ENCODE measurements at places on chromosomes 5 and 9.

DNA sequence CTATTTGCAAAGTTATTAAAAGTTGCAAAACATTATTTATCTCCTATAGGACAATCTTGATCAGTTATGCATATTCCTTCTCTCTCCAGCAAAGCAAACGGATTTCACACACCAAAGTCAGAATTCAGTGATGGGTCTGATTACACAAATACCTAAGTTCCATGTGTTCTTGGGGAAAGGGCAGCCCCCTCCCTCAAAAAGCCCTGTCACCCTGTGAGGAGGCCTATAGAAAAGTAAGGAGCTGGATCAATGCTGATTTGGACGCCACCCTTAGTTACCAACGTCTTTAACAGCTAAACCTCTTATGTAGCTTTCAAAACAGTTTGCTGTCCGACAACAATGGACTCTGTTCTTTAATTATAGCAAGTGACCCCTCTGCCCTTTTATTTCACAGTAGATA lies 6.4 kb downstream of the ZNF608 start:
- DNase-seq = no peak

DNA sequence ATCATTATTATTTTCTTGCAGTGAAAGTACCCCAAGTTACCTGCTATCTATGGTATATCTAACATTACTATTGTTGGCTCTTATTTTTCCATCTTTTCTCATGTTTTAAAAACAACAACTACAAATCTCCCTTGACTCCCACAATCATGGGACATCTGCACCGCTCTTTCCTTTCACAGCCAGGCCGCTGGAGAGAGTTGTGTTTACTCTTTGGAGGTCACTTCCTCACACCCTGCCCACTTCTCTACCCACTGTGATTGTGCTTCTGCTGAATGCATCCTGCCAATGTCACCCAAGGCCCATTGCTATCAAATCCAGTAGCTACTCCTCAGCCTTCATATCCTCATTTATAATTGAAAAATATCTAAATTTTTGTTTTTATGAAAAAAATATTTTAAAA lies 29.7 kb downstream of the SLC28A3 start:
- no peak for DNase-seq

DNA sequence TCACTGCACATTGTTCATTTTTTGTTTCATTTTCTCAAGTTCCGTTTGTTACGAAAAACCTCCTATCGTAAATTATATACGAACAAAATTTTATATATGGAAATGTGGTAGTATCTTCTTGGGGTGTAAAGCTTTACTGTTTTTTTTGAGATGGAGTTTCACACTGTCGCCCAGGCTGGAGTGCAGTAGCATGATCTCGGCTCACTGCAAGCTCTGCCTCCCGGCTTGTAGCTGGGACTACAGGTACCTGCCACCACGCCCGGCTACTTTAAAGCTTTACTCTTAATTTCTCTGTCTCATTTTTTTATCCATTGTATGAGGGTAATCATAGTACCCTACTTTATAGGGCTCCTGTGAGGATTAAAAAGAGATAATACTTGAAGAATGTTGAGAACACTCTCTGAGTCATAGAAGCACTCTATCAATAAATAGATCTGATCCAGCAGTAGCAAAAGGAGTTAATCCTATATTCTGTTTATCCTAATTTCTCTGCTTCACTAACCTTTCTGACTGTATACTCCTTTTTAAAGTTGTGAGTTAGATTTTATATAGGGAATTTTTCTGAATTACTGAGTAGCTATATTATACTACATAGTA lies 5.6 kb upstream of the LRRC70 start:
- no peak for DNase-seq

DNA sequence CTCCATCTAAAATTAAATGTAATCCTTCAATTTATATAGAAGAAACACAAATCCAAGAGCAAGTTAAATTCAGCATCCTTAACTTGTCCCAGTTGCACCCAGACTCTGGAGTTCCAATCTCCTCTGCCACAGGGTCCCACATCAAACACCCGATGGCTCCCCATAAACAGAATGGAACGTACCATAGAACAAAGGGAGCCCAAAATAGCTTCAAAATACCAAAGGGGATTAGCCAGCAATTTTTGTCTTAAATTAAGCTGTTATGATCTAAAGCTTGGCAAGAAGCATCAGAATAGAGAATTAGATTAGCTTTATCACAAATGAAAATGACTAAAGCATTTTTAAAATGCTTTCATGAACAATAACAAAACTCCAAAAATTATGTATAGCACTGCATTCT lies 112.8 kb downstream of the FANCC start:
- DNase-seq = no peak

- DNase-seq = no peak
Measured at GRCh38 chr9:93183131-93183662, 742 bp upstream of the WNK2 start.

DNA sequence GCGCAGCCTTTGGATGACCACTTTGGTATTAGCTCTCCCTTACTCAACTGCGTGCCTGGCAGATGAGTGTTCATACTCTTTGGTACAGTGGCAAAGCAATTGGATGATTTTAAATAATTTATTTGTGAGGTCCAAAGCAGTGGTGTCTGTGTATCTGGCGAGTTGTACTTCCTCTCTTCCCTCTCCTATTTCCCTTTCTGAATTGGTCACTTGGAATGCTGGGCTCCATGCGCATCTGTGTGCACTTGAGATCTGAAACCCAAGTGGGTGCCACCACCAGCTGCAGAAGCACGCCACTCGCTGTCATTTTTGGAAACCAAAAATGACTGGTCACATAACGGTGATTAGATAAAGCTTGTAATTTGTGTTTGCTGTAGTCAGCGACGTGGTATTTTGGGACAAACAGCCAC lies 386.0 kb upstream of the KLF4 start:
- no peak for DNase-seq

GRCh38 chr9:115232181-115232774 lies 114.3 kb upstream of the TNC start:
- no peak for DNase-seq

DNA sequence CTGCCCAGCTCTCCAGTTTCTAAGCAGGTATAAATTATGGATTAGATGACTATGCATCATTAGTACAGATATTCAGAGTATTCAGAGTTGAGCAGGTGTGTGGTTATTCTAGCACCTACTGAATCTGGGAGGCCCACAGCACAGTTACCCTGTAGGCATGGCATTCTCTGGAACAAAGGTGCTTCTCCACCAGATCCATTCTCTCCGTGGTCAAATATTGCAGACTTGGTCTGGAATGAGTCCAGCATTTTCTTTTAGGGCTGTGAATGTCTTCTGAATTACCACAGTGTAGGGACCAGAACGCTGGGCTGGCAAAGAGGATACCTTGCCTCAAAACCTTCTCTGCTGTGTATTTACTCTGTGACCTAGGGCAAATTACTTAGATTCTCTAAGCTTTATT lies 116.8 kb downstream of the ARHGAP26 start:
- DNase-seq = no peak

- DNase-seq = no peak
Measured at GRCh38 chr9:86679909-86680308, 267.4 kb downstream of the GAS1 start.

DNA sequence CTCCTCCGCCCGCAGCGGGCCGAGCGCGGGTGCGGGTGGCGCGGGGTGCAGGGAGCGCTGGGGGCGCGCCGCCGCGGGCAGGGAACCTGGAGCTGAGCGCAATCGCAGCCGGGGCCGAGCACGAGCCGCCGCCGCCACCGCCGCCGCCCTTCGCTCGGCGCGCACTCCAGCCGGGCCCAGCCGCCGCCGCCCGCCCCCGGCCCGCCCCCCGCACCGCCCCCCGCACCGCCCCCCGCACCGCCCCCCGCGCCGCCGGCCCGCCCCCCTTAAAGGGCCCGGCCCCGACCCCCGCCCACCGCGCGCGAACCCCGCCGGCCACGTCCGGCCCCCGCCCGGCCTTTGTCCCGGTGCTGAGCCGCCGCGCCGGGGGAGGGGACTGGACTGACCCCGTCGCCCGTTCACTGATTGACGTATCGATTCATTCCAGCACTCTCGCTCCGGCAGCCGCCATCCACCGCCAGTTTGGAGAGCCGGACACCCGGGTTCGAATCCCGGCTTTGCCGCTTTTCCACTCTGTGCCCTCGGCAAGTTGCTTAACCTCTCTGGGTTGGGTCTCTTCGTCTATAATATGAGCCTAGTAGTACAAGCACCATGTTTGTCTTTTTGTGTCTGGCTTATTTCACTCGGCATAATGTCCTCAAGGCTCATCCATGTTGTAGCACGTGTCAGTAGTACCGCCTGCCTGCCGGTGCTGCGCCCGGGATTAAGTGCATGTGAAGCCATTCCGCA lies at the start of gene SH3PXD2B:
SH3PXD2B (minus strand) TSS at position 168 of the 729 bp plus-strand sequence. CDS start 173 bp downstream, outside the sequence.
- DNase-seq = no peak

- DNase-seq = no peak
Measured at GRCh38 chr5:43146958-43147357, 26.2 kb downstream of the ZNF131 start.

- DNase-seq = no peak
Measured at GRCh38 chr5:54579591-54580295, 62.2 kb downstream of the SNX18 start.

DNA sequence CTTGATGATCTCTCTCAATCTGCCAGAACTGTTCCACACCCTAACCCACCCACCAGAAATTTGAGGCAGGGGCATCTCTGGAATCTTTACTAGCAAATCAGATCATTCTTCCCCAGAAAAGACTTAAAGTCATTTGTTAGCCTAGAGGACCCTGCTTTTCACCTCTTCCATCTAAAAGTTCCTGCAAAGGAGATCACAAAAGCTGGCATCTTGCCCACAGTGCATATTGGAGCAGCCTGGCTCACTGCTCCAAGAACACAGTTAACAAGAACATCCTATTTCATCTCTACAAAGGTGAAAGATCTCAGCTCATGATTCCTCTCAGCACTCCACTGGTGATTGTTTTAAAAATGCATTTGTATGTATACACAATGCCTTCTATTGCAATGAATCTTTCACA lies 36.3 kb downstream of the GABRP start:
- no peak for DNase-seq

DNA sequence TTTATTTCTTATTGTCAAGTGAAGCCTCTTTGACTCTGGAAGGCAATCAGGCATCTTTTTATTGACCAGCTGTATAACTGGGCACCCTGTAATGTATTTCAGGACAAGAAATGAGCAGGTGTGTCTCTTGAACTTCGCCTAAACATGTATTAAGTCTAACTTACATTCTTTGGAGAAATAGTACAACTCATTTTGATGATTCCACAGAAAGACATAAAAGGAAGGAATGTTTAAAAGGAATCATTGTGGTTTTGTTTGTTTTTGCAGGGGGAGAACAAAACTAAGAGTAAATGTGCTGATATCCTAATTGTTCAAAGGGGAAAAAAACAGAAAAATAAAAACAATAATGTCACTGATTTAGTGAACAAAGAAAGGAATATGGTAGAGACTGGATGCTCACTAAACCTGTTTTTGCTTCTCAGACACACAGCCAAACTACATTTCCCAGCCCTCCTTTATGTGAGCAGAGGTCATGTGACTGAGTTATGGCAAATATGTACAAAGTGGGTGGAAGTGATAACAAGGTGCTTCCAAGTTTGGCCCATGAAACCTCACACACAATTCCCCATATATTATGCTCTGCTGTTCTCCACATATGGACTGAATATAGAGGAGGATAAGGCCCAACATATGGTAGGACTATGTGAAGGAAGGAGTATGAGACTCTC lies 150.6 kb upstream of the ACOT12 start:
- DNase-seq = no peak

DNA sequence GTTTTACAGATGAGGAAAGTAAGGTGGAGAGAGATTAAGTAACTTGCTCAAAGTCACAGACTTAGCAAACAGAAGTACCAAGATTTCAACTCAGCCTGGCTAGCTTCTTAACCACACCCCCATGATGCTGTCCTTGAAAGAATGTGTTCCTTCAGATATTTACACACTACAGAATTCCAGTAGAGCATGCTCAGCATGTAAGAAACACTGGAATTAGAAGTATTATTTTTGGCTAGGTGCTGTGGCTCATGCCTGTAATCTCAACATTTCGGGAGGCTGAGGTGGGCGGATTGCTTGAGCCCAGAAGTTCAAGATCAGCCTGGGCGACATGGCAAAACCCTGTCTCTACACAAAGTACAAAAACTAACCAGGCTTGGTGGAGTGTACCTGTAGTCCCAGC lies 142.4 kb downstream of the EDIL3 start:
- DNase-seq = peak; percentile 74

DNA sequence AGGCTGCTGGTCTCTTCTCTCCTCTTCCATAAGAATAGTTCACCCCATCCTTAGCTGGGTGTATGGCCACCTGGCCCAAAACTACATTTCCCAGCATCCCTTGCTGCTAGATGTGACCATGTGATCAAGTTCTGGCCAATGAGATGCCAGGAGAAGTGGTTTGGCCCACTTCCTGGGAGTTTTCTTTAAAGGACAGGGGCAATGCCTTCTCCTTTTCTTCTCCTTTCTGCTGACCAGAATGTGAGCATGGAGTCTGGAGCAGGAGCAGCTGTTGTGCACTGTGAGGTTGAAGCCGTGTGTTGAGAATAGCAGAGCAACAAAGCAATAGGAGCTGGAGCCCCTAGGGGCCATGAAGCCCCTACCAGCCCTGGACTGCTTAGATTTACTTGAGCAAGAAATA lies 36.8 kb downstream of the C9orf50 start:
- peak; percentile 86 for DNase-seq

DNA sequence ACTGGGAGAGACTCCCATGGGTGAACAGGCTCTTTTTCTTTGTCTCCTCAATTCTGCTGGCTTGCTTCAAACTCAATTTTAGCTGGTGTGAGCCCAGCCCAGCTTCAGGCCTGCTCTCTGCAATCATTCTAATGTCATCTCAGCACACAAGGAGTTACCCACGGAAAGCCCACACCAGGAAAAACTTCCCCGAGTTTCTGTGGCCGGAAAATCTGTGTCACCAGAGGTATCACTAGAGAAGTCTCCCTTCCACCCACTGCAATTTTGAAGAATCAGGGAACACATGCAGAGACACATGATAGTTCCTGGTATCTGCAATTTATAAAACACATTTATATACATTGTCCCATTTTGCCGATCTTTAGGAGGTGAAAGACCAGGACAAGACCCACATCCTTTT lies 13.5 kb upstream of the NDFIP1 start:
- no peak for DNase-seq

DNA sequence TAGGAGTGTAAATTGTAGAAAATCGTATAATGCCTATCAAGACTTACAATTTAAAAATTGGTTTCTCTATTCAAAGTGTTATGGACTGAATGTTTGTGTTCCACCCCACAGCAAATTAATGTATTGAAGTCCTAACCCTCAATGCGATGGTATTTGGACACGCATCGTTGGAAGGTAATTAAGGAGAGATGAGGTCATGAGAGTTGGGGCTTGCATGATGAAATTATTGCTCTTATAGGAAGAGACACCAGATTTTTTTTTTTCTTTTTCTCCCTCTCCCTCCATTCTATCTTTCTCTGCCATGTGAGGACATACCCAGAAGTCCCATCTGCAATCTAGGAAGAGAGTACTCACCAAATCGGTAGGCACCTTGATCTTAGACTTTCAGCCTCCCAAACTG lies 189.2 kb downstream of the MAN2A1 start:
- no peak for DNase-seq

- DNase-seq = no peak
Measured at GRCh38 chr9:82206490-82206889, 217.9 kb downstream of the SPATA31D1 start.

Data from brain microvascular endothelial cell (primary cell).